ENCODE measurements at places on chromosomes 12 and 14.

- no peak for DNase-seq
Observed at GRCh38 chr14:90387206-90387760, 9.5 kb upstream of the CALM1 start.

GRCh38 chr12:83527810-83528209 is 841.1 kb downstream of the TMTC2 start:
- no peak for DNase-seq

DNA sequence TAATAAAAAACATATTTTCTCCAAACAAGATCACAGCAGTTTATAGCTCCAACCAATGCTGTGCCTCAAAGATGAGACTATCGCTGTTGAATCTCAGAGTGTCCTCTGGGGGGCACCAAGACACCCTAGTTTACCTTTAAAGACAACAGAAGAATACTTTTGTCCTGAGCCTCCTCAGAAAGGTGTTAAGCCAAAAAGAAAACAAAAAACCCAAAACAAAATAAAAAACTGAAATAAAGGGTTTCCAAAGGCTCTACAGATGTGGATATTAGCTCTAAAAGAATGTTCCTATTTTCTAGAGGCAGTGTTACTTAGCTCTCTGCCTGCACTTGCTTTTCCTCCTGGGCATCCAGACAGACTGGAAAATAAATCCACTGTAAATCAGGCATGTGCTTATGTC is 86.9 kb upstream of the TTC7B start:
- peak; percentile 19 for DNase-seq

- no peak for DNase-seq
Observed at GRCh38 chr14:41349289-41349910, 257.3 kb upstream of the LRFN5 start.

GRCh38 chr12:55688716-55689655 is 18.7 kb downstream of the ITGA7 start:
- DNase-seq, result no peak

Data from AG09319 (cell line).